ENCODE measurements at places on chromosomes 16 and 17. TPM values are rescaled to one million over a fixed set of nuclear protein-coding genes. Genes with fewer than 3 reads are reported as not detected.
A peak's percentile ranks its signal among the peaks of the same experiment; 100 is the strongest.

Gene NFATC2IP
- 19.8 TPM for total RNA-seq

Gene MVP
- total RNA-seq = 6.1 TPM

Gene ADAD2
- not detected for total RNA-seq

Gene CCL8
- 0.16 TPM for total RNA-seq

Gene RAC3
- total RNA-seq = 76.0 TPM

Gene TMEM107
- total RNA-seq = 35.9 TPM

Gene CRYM
- 66.6 TPM for total RNA-seq

Gene IQCK
- total RNA-seq = 10.8 TPM

DNA sequence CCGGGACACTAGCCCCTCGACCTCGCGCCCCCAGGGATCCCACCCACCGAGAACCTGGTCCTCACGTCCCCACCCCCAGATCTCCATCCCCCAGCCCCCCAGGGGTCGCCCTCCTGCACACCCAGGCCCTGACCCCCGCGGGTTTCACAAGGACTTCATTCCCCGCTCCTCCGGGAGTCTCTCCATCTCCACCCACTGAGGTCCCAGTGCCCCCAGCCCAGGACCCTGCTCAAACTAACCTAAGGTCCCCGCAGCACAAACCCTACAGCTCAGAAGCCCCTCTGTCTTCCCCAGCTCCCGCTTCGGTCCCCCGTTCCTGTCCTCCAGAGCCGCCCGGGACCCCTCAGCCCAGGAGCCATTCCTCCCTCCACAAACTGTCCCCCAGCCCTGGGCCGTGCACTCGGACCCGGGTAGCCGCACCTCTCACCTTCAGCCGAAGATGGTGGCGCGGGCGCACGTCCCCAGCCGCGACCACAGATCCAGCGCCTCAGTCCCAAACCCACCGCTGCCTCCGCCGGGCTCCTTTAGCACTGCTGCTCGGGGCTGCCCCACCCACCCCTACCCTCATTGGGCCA lies at the start of gene MYH10:
MYH10 (minus strand) TSS at position 499 of the 575 bp plus-strand sequence. CDS start 7,479 bp downstream, outside the sequence.
- no peak for DNase-seq

GRCh38 chr16:88878967-88879787 lies 12.7 kb upstream of the PABPN1L start:
- no peak for DNase-seq

DNA sequence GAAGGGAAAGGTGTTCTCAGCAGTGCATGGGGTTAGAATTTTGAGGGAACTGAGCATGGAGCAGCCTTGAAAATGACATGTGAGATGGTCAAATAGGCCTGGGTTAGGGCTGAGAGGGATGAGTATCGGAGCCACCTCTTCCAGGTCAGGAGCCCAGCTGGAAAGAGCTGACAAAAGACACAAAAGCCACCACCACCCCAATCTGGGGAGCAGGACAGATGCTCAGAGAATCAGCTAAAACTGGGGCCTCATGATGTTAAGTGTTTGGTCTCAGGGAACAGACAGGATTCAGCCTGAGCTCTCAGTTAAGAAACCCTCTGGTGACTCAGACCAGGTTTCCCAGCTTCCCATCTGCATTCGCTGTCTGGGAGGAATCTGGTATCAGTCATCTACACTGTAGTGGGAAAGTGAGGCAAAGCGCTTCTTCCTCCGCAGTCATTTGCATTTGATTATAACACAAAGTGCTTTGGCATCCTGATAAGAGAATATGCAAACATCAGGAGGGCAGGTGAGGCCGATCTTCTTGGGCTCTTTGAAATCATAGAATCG lies 2.6 kb downstream of the WNT9B start:
- no peak for DNase-seq

- no peak for DNase-seq
Observed at GRCh38 chr17:42555122-42555622, 2.4 kb downstream of the HSD17B1 start.

DNA sequence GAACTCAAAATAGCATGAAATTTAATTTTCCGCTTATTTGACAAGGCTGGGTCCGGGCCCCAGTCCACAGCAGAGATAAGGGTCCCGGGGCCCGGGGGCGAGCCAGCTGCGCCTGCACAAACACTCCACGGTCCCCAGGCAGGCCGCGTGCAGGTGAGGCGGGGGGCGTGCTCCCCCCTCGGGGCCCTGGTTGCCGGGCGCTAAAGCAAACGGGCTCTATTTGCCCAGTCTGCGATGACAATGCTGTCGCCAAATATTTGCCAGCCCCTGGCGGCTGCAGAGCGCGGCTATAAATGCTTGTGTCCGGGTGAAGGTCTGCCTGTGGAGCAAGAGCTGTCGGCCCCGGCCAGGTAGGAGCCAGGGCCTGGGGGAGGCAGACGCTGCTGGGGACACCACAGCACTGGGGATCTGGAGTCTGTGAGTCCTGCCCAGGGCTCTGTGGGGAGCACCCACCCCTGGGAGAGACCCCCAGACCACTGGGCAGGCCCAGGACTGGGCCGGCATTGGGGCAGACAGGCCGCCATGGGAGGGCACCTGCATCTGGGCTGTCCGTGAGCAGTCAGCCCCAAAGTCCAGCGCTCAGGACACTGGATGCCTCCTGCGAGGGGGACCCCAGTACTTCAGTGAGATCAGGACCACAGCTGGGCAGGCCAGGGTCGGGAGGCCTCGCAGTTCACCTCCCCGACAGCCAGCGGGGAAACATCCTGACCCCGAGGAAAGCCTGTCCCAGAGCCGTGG lies at the start of gene PERCC1:
PERCC1 (plus strand) TSS at position 320 of the 738 bp plus-strand sequence. CDS start 1,516 bp downstream, outside the sequence.
- DNase-seq = no peak

GRCh38 chr16:27728691-27729090 lies 178.7 kb downstream of the KATNIP start:
- no peak for DNase-seq

GRCh38 chr16:2839650-2840450 lies 9.7 kb downstream of the ZG16B start:
- no peak for DNase-seq

GRCh38 chr17:81543339-81543675 lies 8.8 kb downstream of the FAAP100 start:
- DNase-seq = no peak

- peak; percentile 59 for DNase-seq
Observed at GRCh38 chr17:57406131-57406980, 150.0 kb downstream of the MSI2 start.

GRCh38 chr17:7262192-7262934 lies at the start of gene CLDN7:
TSS of gene CLDN7 (minus strand) at chr17:7262478. CDS start at chr17:7262043, 435 bp downstream.
- no peak for DNase-seq

DNA sequence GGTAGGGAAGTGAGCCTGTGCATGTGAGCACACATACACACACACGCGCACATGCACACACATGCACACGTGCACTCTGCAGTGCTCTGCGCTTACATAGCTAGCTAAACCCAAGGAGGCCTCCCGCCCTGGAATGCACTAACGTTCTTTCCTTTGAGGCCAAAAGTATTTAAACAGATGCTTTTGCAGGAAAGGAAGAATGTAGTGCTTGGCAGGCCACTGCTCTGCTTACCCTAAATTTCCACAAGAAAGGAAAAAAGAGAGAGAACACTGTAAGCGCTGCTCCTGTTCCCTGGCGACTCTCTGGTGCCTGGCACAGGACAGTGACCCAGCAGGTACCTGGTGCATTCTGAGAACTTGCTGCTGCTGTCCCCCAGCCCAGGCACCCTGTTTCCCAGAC lies 31.3 kb upstream of the MRPS23 start:
- DNase-seq = no peak

All from occipital lobe (tissue), 3 donors.